Sigmoid colon (tissue), 7 donors: ENCODE measurements at places on chromosomes 1 and 21.

DNA sequence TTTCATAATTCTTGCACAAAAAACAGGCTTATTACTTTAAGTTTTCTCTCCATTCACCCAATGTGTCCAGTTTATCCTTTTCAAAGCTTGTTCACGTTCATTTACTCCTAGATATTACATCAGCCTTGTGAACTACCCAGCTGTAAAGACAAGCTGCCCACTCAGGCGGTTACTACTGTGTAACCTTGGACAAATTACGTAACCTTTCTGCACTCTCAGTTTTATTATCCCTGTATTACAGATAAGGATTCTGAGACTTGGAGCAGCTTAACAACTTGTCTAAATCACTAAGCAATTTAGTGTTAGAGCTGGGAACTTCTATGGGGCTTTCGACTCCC is 20.5 kb upstream of the LPAR3 start:
- no peak for DNase-seq

- DNase-seq, result no peak
Observed at GRCh38 chr1:11447903-11448302, 31.1 kb upstream of the DISP3 start.

GRCh38 chr1:83571536-83571935 is 427.4 kb downstream of the TTLL7 start:
- DNase-seq, result no peak

DNA sequence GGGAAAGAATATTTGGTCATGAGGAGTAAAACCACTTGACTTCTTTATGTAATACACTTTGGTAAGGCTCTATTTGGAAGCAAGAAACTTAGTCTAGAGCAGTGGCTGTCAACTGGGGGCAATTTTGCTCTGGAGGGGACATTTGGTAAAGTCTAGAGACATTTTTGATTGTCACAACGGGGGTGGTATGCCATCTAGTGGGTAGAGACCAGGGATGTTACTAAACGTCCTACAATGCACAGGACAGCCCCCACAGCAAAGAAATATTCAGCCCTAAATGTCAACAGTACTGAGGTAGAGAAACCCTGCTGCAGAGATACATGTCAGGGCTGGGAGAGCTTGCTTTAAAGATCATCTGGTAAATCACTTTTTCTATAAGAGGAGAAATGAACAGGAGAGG is 13.5 kb downstream of the FUCA1 start:
- DNase-seq, result no peak

GRCh38 chr1:150981805-150982712 is at the start of gene ANXA9:
TSS of gene ANXA9 (plus strand) at chr1:150982292. CDS start at chr1:150983106, 814 bp downstream.
- no peak for DNase-seq

GRCh38 chr1:151783796-151784195 is 6.5 kb downstream of the TDRKH start:
- DNase-seq, result no peak

DNA sequence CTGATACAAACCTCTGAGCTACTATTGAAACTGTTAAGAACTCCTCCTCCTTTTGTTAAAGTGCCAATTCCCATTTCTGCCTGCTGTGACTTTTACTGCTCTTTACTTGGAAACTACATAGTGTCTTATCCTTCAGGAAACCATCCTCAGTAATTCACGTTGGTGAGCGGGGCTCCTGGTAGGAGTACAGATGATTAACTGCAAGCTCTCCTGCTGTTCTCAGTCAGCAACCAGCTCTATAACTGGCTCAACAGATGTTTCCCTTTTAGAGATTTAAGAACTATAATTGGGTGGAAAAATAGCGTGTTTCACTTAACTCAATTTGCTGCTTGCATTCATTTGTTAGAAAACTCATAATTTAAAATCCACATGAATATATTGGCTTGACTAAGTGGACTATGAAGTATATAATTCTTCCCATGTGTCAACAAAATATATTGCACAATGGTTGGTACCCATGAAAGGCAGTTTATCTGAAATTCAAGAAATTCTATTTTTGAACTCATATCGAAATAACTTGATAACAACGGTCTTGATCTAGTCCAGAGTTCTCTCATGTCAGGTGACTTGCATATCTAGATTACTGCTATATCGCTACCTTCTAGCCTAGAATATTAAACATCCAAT is 574.0 kb downstream of the KCNT2 start:
- DNase-seq, result no peak

GRCh38 chr1:79819140-79819539 is 812.6 kb upstream of the ADGRL4 start:
- DNase-seq, result no peak

GRCh38 chr1:1291023-1291528 is 10.8 kb downstream of the SCNN1D start:
- DNase-seq, result no peak

GRCh38 chr1:113533061-113533460 is 142.7 kb downstream of the MAGI3 start:
- no peak for DNase-seq

- no peak for DNase-seq
Observed at GRCh38 chr1:206001476-206001888, 1.7 kb downstream of the RAB7B start.

GRCh38 chr1:180029524-180030135 is 75.0 kb downstream of the CEP350 start:
- no peak for DNase-seq

DNA sequence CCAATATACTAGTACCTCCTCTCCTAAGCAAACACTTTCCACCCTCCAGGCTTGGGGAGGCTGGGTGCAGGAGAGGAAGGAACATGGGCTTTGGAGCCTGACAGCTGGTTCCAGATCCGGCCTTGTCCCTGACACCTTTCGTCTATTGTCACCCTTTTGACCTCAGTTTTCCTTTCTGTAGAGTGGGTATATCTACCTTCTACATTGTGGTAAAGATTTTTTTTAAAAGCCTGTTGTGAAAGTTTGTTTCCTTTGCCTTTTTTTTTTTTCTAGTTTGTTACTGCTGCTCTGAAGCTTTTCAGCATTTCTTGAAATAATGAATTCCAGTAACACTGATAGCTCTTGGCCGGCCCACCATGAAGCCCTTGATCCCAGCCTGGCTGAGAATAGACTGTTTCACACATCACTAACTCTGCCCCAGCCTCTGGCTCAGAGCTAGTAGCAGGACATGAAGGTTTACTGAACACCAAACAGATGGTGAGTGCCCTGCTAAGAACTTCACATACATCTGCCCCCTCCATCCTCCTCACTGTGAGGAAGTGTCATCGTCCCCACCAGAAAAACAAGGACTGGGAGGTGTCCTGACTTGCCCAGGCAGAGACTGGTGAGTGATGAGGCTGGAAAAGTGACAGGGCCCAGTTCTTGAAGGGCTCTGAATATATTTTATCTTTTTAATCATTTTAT is 33.0 kb upstream of the ID3 start:
- DNase-seq, result no peak

- DNase-seq, result no peak
Observed at GRCh38 chr1:98674075-98674781, 12.7 kb downstream of the SNX7 start.

DNA sequence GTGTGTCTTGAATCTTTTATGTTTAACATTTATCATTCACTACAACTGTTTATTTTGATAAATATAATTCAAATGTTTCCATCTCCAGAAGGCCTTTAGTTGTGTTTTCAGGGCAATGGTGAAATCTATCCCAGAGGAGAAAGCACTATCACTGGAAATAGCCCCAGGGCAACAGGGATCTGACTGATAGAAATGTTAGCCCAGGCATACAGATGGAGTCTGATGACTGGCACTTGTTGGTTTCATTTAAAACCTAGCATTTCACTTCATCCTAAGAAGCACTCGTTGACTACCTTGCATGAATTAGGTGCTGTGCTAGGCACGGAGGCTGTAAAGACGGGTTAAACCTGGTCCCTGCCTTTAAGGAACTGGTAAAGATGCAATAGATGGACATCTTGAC is 103.1 kb downstream of the C1orf21 start:
- DNase-seq, result no peak

GRCh38 chr1:106523497-106523896 is 533.0 kb upstream of the PRMT6 start:
- no peak for DNase-seq

DNA sequence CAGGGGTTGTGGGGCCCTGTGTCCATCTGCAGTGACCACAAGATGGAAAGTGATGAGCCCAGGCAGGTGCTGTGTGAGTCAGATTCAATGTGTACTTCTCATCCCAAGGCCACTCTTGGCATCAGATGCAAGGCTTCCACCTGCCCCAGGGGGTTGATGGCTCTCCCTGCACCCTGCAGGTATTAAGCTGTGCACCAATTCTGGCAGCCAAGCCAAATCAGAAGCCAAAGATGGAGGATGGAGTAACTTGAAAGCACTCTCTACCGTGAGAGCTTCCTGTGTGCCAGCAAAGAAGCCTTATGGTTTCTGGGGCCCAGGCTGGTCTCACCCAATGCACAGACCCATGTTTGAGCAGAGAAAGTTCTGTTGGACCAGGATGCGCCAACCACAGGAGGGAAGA is 44.3 kb upstream of the TENT5C start:
- DNase-seq, result no peak

DNA sequence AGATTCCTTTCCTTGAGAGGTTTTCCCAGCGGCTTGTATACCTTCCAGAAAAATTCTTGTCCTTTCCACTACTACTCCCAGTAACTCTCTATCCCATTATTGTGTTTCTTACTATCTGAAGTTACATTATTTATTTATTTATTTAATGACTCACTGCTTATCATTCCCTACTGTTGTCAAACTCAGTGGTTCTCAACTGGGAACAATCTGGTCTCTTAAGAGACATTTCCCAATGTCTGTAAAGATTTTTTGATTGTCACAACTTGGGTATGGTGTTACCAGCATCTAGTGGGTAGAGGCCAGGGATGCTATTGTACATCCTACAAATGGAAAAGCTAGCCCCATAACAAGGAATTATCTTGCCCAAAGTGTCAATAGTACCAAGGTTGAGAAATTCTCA is 771.5 kb upstream of the ADGRL2 start:
- no peak for DNase-seq

- DNase-seq, result peak; percentile 84
Observed at GRCh38 chr1:32180186-32181060, 948 bp downstream of the TXLNA start.

GRCh38 chr21:27250366-27250765 is 283.5 kb upstream of the ADAMTS5 start:
- no peak for DNase-seq

- DNase-seq, result no peak
Observed at GRCh38 chr1:176205332-176205914, 1.7 kb downstream of the COP1 start.

- DNase-seq, result no peak
Observed at GRCh38 chr1:35691080-35691479, 27.6 kb downstream of the C1orf216 start.

DNA sequence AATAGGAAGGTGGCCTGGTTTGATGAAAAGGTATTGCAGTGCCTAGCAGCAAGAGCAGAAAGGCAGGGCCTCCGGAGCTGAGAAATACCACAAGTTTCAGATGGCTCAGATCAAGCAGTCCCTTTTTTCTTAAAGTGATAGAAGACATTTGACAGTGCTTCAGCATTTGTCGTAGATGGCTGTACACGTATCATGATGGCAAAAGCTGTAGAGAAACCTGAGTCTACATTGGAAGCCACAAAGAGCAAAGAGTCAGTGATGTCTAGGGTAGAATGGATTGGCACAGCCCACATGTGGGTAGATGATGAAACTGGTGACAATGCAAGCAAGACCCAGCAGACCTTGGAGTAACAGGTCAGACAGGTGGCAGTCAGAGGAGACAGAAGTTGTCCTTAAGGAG is 101.3 kb upstream of the ARTN start:
- no peak for DNase-seq

DNA sequence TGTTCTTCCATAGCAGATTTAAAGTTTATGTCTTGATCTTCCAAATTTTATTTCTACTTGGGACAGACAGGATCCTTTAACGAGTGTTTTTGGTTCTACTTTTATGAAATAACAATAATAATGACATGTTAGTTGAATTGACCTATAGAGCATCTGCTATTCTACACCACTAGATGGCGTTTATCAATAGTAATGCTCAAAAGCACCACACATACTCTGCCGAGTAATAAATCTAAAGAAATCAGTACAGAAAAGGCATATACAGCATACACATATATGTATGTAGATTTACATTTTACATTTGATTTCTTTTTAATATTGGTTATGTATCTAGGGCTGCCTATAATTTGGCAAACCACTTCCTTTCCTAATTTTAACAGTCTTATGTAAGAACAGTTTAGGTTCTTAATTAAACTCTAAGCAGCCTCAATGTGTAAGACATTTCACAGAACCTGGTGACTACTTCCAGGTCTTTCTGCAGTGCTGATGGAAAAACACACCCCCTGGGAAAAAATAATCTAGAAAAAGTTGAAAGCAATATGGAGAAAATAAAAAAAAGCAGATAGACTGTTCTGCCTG is 5.9 kb upstream of the SIPA1L2 start:
- no peak for DNase-seq

- DNase-seq, result no peak
Observed at GRCh38 chr1:108852221-108852975, 4.5 kb downstream of the AKNAD1 start.

DNA sequence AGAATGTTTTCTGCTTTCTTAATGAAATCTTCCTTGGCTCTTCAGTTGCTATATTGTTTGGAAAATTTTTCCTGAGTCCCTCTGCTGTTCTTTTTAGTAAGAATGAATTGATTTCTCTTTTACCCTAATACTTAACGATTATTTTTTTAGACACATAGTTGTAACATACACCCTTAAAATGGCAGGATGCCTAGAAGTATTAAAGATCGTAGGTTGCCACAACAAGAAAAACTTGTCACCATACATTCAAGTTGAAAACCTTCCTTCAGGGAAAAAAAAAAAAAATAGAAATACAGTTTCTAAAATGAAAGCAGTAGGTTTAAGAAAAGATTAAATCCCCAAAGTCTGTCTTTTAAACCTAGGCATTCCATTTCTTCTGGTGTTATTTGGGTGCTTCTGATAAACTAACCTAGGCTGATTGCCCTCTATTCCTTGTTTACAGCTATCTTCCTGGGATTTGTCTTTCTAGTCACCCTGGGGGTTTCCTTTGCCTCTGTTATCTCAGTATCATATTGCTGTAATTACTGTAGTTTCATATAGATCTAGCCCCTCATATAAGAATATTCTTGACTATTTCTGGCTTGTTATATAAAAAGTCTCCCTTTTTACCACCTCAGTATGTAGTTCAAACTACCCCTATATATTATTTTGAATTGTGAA is 16.8 kb downstream of the SUCO start:
- DNase-seq, result no peak

DNA sequence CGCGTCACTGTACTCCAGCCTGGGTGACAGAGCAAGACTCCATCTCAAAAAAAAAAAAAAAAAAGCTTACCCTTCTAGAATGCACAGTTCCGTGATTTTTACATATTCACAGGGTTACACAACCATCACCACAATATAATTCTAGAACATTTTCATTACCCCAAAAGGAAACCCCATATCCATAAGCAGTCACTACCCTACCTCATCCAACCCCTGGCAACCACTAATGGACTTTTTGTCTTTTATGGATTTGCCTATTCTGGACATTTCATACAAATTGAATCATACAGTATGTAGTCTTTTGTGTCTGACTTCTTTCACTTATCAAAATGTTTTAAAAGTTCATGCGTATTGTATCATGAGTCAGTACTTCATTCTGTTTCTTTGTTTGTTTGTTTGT is 22.8 kb downstream of the SYF2 start:
- peak; percentile 2 for DNase-seq

- DNase-seq, result no peak
Observed at GRCh38 chr1:172360985-172361384, 59.5 kb upstream of the C1orf105 start.
